ENCODE measurements at places on chromosomes 7 and 10. TPM values are rescaled to one million over a fixed set of nuclear protein-coding genes. Genes with fewer than 3 reads are reported as not detected.

Gene LLCFC1
- not detected for total RNA-seq

Gene PDK4
- total RNA-seq = not detected

Gene AS3MT
- total RNA-seq = 16.5 TPM

Gene OR2A7
- 2.5 TPM for total RNA-seq

Gene PAPSS2
- total RNA-seq = 24.0 TPM

Gene SPAM1
- total RNA-seq = not detected

Gene GIMAP8
- not detected for total RNA-seq

Gene PNLIPRP3
- not detected for total RNA-seq

DNA sequence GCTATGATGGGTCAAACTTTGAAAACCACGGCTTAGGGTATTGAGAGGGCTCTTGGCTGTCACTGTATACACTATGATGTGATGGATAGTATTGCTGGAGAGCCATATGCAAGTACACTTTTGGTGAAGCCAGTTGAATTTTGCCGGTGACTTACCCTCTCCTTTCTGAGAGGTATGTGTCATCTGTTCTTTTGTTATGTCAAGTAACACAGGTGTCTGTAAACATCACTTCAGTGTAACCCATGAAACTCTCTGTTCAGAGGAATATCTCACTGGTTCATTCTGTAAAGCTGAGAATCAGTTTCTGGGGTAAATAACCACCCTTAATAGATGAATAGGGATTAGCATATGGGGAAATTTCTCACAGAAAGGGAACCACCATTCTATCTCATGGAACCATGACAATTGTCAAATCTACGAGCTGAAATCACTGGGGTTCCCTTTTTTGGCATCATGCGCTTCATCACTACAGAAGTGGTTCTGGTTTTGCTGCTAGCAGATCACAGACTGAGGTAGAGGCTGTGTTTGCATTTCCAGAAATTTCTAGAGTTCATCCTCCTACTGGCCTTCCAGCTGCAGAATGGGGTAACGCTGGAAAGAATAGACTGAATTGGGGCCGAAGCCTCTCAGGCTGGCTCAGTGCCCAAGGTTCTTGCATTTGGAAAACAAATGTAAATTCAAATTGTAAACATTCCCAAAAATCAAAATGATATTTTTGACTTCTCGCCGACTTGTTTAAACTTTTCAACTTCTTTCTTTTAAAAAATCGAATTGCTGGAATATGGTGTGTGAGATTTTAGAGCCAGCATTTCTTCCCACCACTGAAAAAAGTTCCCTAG is 83.3 kb upstream of the CREB5 start:
- no peak for DNase-seq

GRCh38 chr10:31708046-31708445 is 220.6 kb downstream of the ARHGAP12 start:
- no peak for DNase-seq

DNA sequence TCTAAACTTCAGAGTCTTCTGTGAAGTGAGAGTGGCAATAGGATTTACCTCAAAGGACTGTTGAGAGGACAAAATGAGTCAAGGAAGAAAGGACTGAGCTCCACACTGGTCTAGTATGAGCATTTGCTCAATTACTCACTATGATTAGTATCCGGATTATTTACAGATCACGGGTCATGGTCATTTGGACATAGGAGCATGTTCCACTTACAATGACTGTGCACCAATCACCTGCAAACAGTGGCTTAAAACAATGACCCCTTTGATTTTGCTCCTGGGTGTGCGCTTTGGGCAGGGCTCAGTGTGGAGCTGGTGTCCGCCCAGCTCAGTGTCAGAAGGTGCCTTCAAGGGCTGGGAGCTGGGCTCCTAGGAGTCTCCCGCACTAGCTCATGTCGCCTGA is 225.4 kb downstream of the TCERG1L start:
- no peak for DNase-seq

DNA sequence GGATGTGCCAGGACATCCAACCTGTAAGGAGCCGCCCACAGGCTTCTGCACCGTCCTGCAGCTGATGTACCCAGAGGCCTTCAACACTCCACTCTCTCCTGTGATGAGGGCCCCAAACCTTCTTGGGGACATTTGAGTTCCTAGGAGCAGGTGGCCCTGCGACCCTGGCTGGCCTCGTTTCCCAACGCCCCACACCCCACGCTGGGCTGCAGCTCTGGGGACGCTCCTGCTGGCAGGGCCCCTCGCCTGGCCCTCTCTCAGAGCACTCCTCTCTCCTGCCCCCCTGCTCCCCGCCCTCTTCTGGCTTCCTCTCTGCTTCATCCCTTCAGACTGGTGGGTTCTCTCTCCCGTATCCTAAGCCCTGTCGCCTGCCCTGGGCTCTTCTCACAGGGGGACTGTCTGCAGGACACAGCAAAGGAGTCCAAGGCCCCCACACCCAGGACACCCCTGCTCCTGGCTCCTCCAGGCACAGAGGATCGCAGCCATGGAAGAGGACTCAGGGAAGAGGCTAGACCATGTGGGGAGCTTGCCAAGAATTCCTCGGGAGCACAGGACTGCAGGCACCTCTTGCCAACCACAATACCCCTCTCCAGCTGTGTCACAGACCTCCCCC is 541.4 kb downstream of the TCERG1L start:
- no peak for DNase-seq

DNA sequence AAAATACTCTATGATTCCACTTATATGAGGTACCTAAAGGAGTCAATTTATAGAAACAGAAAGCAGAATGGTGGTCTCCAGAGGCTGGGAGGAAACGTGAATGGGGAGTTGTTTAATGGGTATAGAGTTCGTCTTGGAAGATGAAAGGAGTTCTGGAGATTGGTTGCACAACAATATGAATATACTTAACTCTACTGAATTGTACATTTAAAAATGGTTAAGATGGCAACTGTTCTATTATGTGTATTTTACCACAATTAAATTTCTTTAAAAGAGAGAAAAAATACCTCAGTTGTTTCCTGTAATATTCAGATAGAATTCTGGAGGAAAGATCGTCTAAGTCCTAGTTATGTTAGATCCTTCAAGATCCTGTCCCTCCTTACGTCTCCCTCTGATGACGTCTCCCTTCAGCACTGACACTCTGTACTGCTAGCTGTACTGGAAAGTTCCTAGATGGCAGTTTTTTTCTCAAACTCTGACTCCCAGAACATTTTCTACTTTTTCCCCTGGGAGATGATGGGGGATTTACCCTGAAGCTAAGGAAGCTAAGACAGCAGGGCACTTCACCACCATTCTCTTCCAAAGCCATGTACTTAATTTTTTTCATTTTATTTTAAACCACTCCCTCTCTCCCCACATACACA is 53.2 kb upstream of the CAV2 start:
- no peak for DNase-seq

- DNase-seq = no peak
These were observed 12.4 kb downstream of the CBX3 start for GRCh38 chr7:26213807-26214515.

DNA sequence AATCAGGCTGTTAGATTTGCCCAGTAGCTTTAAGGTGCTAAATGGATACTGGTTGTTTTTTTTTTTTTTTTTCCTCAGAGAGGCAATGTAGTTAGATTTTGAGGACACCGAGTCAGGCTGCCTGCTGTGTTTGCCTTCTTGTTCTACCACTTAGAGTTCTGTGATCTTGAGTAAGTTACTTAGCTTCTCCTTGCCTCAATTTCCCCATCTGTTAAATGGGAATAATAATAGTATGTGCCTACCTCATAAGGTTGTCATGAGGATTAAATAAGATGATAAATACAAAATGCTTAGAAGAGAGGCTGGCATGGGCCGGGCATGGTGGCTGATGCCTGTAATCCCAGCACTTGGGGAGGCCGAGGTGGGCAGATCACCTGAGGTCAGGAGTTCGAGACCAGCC is 14.6 kb downstream of the MORN4 start:
- DNase-seq = no peak

DNA sequence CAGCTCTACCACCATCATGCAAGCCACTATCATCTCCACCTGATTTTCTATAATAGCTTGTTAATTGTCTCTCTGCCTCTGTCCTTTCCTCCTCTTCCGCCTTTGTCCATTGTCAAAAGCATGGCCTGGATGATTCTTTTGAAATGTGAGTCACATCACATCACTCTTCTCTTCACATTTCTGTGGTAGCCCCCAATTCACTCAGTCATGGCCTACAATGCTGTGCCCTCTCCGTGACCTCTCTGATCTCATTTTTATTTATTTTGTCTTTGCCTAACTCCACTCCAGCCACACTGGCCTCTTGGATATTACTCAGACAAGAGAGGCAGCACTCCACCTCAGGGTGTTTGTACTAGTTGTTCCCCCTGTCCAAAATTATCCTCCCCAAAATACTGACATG is 4.9 kb upstream of the ABCB4 start:
- no peak for DNase-seq

DNA sequence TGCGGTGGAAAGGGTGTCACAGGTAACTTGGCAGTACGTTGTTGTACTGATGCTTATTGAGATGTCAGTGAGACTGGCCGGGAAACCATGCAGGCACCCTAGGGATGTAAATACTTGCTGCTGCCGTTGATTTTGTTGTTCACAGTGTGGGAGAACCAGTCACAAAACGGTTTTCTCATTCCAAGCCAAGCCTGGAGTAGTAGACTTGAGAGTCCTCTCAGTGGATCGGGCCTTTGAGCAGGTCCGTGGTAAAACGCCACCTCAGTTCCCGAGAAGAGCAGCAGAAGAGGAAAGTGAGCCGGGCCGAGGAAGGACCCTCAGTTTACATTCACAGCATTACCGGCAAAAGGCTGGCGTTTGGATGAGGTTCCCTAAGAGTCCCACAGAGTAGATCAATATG is 1.1 kb downstream of the JAKMIP3 start:
- no peak for DNase-seq

DNA sequence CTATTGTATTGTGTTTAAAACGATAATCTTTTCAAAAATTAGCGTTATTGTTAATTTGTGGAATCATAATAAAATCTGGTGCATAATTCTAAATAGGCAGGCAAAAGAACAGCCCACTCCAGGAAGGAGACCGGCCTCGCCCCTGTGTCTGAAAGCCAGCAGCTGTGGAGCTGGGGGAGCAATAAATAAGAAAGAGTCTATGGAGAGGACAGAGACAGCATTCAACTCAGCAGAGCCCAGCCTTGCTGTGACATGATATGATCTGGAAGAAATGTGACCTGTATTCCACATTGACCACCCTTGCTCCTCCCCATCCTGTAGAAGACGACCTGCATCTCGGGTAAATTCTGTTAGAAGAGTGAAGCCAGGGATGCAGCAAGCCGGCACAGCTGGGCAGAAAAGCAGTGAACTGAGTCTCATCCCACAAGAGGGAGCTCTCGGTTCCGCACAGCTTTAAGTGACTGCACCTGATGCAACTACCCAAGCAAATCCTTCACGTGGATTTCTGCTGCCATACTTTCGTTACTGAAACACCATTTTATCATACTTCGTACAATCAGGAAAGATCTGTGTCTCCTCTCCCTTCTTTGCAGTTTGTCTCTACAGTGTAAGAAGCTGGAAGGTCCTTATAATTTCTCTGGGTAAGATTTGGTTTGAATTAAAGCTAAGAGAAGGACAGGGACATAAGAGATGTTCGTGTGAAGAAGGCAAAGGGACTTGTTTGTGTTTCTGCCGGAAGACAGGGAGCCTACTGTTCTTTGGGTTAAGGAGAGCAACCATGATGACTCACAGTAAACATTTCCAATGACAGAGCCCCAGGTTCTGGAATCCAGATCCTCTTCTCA is 427.1 kb downstream of the GPAM start:
- DNase-seq = peak; percentile 84

DNA sequence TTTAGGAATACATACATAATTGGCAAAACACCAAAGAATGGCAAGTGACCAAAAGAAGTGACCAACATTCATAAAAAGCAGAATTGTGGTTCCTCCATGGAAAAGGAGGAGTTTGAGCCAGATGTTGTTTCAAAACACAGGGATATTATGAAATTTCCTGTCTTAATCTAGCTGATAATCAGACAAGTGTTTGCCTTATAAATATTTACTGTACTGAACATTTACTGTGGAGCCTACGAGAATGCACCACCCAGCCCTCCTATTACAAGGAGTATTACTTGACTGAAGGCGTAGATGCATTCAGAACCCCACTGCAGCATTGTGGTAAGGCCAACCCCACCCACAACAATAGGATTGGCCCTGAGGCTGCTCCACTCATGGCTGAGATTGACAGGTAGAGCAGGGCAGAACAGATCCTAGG is 118.9 kb downstream of the AKR1D1 start:
- no peak for DNase-seq

GRCh38 chr7:99614495-99614894 is 2.3 kb upstream of the ZSCAN25 start:
- DNase-seq = no peak

DNA sequence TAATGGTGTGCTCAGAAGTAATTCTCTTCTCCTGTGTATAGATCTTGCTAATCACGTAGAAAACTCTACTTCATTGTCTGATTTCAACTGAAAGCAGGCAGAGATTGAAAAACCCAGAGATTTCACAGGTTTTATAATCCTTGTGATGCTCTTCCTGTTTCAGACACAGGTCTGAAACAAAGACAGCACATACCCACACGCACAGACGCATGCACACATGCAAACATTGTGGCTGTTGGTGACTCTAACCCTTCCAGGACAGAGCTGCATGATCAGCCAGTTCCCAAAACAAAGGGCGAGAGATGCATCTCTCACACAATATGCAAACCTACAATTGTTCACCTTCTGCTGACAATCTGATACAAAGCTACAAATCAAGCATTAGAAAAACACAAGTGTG is 11.1 kb upstream of the TFEC start:
- DNase-seq = no peak

- DNase-seq = no peak
These were observed 34.3 kb downstream of the SRPK2 start for GRCh38 chr7:105354383-105354782.

GRCh38 chr7:55523366-55523765 is 48.9 kb downstream of the VOPP1 start:
- no peak for DNase-seq

DNA sequence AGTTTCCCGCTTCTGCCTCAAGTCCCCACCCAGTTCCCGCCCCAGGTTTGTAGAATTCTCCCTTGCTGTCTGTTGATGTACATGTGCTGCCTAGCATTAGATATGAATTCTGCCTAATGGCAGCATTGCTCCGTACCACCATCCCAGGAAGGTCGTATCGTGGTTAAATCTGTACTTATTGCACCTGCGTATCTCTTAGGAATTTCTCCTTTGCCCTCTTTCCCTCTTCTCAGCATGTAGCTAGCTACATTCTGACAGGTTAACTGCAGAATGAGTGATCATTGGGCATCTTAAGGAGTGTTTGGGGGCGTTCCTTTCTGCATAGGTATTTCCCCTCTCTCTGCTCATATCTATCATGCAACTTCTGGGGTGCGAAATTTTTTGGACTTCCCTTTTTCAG is 293.1 kb downstream of the GPR158 start:
- DNase-seq = no peak

GRCh38 chr7:1909476-1909875 is 239.4 kb downstream of the ELFN1 start:
- no peak for DNase-seq

DNA sequence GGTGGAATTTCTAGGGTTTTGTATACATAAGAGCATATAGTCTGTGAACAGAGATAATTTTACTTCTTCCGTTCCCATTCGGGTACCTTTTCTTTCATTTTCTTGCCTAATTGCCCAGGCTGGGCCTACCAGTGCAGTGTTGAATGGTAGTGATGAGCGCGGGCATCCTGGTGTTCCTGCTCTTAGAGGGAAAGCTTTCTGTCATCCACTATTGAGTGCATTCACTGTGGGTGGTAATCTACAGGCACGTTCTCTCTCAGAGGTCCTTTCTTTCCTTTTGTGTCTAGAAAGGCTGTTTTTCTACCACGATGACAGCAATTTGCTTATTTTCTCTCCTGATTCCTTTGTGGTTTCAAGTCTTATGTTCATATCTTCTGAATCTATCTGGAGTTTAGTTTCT is 65.0 kb downstream of the INPP5A start:
- no peak for DNase-seq

GRCh38 chr10:110008518-110009339 is 945 bp downstream of the ADD3 start:
- peak; percentile 42 for DNase-seq

Measured in H9 (cell line).